Stimulated activated CD4-positive, alpha-beta T cell treated with anti-CD3 and anti-CD28 coated beads, Interleukin-4, amount 100 ng/mL, for 24 hours (primary cell): ENCODE measurements at places on chromosomes 2 and 18.

DNA sequence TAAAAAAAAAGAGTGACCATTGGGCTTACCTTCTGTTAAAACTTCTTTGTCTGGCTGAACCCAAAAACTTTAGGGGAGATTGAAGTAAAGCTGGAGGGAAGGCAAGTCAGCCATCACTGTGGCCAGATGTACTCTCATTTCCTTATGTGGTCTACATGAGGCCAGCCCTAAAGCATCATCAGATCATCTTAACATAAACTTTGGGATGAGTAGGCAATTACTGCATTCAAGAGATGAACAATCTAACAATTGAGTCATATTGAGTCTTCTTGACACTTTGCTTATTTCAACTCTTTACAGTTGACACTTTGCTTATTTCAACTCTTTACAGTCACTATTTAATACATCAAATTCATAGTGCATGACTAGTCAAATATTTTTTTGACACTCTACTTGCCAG is 155.6 kb downstream of the QPCT start:
- DNase-seq = no peak

- no peak for DNase-seq
Measured at GRCh38 chr2:40043191-40043590, 264.1 kb upstream of the THUMPD2 start.

- DNase-seq = no peak
Measured at GRCh38 chr2:226832061-226832460, 3.8 kb upstream of the RHBDD1 start.

DNA sequence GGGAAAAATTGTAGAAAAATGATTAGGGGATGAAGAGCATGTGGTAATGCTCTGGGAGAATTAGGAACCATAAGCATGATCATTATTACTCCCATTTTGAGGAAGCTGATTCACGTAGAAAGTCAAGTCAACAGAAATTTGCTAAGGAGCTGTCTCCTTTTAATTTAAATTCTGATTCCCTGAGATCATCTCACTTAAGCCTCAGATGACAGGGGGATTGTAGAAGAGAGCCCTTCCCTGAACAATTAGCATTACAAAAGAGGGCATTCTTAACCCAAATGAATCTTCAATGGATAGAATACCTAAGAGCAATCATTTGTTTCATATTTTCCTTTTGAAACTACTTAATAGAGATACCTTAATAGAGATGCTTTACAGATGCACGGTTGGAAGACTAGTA is 267.9 kb downstream of the NYAP2 start:
- no peak for DNase-seq

- DNase-seq = no peak
Measured at GRCh38 chr2:84158605-84159004, 300.5 kb downstream of the SUCLG1 start.

- DNase-seq = no peak
Measured at GRCh38 chr2:239360421-239361310, 40.2 kb downstream of the HDAC4 start.

DNA sequence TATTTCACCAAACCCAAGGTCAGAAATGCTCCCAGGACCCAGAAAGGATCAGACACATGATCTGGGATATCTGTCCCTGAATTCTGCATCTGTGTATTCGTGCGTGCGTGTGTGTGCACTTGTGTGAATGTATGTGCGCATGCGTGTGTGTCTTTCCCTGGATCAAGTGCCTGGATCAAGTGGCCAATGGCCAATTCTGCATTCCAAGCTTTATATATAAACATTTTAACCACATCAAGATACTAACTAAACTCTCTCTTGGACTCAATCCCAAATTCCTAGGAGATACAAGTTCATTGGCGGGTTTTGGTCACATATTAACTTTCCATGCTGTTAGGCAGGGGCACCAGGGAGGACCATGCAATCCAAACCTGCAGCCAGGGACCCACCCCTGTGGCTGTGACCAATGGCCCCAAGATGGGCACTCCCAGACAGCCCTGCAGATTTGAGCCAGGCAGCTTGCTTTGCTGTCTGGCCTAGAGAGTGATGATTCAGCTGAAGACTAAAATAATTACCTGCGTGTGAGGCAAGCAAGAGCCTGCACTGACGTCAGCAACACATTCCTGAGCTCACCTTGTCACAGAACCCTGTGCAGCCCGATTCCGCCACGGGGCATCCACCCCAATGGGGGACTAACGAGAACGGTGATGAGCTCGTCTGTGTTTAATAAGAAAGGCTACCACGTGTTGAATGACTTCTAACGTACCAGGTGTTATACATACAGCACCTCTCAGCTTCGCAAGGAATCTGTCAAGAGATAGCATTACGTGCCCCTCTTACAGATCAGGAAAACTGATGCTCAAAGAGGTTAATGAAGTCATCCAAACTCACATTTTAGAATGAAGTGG is 45.3 kb upstream of the ROCK2 start:
- no peak for DNase-seq

GRCh38 chr18:36411745-36412168 is 114.2 kb downstream of the FHOD3 start:
- DNase-seq = no peak

DNA sequence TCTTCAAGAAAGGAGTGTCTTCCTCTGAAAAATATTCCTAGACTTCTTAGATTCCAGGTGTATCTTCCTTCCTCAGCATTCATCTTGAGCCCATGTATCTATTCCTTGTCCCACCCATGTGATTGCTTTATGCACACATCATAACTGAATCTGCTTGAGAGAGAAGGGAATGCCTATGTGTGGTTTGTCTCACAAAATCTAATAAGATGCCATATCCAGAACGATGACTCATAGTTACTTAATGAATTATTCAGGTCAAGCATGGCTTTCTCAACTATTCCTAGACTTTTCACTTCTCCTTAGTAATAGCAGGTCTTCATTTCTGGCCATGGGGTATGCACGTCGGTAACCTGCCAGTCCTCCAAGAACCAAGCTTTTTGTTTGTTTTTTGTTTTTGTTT is 121.8 kb downstream of the SETBP1 start:
- DNase-seq = no peak

GRCh38 chr2:151336863-151337371 is 20.5 kb upstream of the TNFAIP6 start:
- DNase-seq = no peak

GRCh38 chr2:240129311-240129710 is 6.8 kb downstream of the COPS9 start:
- DNase-seq = no peak

- no peak for DNase-seq
Measured at GRCh38 chr2:96437512-96437911, 67.6 kb downstream of the NEURL3 start.

DNA sequence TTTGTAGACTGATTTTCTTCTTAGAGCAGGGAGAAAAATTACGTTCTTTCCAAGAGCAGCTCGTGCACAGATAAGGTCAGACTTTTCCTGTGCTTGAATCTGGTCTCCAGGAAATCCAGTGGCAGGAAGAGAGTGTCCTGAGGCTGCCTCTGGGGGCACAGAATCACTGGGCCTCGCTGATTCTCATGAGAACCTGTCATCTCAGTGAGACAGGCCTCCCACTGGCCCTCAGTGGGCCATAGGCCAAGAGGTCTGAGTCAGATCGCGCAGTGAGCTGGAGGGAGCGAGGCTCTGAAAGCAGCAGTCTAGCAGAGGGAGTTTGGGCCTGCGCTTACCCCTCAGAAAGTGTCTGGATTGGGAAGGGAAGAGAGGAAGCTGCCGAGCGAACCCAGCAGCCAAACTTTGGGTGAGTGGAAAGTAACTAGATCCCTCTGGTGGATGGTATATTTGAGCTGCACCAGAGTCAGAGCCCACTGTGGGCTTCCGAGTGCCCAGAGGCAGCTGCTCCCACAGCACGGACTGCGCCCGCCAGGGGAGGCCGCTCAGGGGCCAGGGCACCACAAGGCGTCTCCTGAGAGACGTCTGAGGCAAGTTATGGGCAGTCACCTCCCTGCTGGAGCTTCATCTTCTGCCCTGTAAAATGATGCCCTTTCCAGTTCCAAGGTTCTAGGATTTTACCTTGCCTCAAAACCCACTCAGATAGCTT is 8.2 kb downstream of the GDF7 start:
- no peak for DNase-seq

DNA sequence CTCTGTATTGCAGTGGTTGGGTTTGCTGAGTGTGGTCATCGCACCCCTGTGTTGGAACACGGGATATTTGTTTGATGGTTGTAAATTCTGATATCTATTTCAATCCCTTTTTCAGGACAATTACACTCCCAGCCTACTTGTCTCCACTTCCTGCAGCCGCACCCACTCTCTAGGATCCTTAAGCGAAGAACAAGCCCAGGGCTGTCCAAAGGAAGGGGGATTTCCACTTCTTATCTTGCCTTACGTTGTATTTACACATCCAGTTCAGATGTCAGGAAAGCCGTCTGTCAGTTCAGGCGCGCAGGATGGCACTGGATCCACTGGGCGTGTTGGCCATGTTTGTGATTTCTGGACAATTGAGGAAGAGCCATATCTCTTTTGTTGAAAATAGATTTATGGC is 834.5 kb upstream of the SALL3 start:
- no peak for DNase-seq

GRCh38 chr2:202066875-202067274 is 6.2 kb upstream of the KIAA2012 start:
- no peak for DNase-seq

- DNase-seq = no peak
Measured at GRCh38 chr2:207983641-207984042, 41.7 kb downstream of the PLEKHM3 start.

- DNase-seq = no peak
Measured at GRCh38 chr2:195016841-195017240, 640.2 kb upstream of the SLC39A10 start.

DNA sequence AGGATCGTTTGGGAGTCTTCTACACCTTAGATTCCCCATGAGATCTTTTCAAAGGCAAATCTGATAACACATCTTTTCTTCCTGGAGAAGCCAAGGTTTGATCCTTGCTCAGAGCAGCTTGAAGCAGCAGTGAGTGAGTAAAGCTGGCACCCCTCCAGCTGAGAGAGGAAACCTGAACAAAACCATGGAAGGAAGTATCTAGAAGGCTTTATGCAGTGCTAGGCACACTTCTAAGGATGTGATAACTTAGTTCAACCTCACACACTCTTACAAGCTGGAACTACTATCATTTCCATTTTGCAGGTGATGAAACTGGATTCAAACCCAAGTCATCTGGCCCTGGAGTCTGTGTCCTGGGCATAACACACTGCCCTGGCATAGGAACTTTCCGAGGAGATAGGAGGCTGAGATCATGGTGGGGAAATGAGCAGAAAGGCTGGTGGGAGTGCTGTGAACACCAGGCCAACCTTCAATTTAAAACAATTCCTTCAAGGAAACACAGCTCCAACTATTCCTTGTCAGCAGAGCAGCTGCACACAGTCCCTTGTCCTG is 71.2 kb downstream of the CTAGE1 start:
- DNase-seq = no peak

- no peak for DNase-seq
Measured at GRCh38 chr2:98060277-98060676, 26.7 kb upstream of the VWA3B start.

DNA sequence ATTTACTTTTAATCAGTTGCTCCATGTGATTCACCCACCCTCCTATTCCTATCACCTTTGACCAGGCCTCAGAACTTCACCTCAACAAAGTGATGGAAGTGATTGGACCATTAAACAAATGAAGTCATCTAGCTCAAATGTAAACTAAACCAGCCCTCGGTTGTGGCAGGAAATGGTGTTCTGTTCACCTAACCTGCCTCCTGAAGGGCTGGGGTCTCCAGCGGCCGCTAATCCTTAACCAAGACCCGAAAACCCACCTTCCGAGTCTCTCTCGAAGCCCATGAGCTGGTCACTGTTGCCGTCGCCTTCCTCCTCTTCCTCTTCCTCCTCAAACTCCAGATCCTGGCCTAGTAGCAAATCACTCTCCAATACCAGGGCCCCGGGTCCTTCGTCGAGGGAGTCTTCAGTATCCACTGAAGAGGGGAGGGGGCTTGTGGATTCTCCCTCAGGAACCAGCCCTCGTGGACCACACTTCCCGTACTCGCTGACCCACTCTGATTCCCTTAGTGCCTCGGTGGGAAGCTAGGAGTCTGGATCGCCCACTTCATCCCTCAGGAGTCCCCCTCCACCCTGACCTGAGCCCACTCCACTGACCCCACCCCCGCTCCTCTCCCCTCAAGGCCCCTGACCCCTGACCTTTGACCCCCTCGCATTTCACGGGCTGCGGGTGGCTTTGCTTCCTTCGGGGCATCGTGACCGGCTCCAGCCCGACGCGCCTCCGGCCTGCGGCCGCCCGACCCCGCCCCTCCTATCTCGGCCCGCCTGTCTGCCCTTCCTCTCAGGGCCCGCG is 503 bp downstream of the ZNF513 start:
- no peak for DNase-seq

DNA sequence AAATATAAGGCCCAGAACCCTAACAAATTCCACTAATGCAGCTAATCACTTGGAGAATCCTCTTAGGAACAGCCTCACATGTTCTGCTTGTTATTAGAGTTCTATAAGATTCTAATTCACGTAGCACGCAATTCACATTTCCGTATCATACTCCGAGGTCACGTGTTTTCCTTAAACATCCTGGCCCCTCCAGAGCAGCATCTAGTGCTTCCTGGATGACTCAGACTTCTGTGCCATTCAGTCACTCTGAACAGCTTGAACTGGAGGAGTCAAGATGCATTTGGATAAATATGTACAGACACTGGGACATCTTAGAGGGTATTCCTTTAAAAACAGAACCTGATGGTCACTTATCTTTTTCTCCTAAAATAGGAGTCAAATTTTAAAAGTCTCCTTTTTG is 156.5 kb downstream of the MYO5B start:
- DNase-seq = peak; percentile 7

DNA sequence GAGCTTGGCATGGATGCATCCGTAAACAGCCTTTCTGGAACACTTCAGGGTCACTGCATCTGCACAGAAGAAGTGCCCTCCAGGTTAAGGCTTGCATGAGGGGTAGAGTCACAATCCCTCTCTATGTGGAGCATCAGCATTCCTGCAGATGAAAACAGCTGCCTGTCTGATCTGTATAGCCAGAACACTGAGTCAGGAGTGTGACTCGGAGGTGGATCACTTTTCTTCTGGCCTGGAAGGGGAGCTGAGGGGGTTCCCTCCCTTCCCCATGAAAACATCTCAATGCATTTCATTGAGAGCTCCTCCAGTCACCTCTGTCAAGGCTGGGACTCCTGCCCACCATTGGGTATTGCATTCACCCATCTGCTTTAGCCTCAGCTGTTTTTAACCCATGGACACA is 72.5 kb upstream of the SERPINE2 start:
- no peak for DNase-seq

GRCh38 chr2:10668402-10669012 is 21.3 kb downstream of the NOL10 start:
- DNase-seq = peak; percentile 45

DNA sequence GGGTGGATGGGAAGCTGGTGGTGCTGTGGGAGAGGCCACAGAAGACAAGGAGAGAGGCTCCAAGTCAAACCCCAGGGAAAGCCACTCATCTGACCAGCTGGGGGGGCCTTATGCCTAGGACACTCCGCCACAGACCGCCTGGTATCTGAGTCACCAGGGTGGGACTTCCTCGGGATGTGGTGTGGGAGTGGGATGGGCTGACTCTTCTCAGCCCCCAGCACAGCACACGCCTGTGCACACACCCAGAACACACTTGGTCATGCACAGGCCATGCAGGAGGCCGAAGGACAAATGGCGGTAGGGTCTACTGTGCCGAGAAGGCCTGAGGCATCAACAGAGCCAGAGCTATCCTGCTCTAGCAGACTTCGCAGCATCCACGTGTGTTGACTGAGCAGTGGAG is 136.4 kb downstream of the INHBB start:
- no peak for DNase-seq
